ENCODE measurements at places on chromosomes 3 and 15.

DNA sequence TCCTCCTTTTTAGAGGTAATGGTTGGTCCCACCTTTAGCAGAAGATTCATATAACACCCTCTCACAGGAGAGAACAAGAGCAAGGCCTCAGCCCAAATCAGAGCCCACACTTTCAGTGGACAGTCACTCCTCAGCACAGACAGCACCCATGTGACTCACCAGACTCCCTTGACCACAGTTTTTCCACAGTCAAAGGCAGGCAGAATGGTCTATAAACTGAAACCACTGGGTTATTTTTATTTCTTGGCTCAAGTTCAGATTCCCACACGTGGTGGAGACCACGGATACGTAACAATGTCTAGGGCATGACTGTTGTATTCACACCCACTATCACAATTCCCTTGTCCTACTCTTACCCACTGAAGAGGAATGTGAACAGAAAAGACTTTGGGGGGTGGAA lies 237.8 kb upstream of the UBE2E1 start:
- no peaks in the 10 kb centered on the region for H3K27me3 ChIP-seq
- no peak overlapping the region for H3K4me3 ChIP-seq
- H3K4me1 ChIP-seq = peaks cover 14% of the 10 kb centered on the region
- DNase-seq = no peak
- no peak overlapping the region for H3K27ac ChIP-seq
- H3K36me3 ChIP-seq = no peaks in the 10 kb centered on the region

- no peak overlapping the region for H3K27ac ChIP-seq
- H3K27me3 ChIP-seq = no peaks in the 10 kb centered on the region
- no peaks in the 10 kb centered on the region for H3K4me1 ChIP-seq
- H3K4me3 ChIP-seq = no peak overlapping the region
Measured at GRCh38 chr3:173977747-173978146, 580.2 kb downstream of the NLGN1 start.

DNA sequence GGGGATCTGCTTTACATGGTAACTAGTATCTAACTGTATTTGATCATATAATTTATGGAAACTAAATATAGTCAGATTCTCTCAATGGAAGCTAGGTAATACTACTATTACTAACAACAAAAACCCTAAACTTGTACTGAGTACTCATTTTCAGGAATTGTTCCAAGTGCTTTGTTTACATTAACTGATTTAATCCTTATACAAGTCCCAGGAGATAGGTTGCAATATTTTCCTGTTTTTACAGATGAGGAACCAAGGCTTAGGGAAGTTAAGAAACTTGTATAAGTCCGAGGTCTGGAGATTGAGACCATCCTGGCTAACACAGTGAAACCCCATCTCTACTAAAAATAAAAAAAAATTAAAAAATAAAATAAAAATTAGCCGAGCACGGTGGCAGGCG lies 7.5 kb upstream of the MTHFS start:
- DNase-seq = no peak
- no peak overlapping the region for H3K4me3 ChIP-seq
- H3K4me1 ChIP-seq = no peaks in the 10 kb centered on the region
- H3K27me3 ChIP-seq = no peaks in the 10 kb centered on the region

DNA sequence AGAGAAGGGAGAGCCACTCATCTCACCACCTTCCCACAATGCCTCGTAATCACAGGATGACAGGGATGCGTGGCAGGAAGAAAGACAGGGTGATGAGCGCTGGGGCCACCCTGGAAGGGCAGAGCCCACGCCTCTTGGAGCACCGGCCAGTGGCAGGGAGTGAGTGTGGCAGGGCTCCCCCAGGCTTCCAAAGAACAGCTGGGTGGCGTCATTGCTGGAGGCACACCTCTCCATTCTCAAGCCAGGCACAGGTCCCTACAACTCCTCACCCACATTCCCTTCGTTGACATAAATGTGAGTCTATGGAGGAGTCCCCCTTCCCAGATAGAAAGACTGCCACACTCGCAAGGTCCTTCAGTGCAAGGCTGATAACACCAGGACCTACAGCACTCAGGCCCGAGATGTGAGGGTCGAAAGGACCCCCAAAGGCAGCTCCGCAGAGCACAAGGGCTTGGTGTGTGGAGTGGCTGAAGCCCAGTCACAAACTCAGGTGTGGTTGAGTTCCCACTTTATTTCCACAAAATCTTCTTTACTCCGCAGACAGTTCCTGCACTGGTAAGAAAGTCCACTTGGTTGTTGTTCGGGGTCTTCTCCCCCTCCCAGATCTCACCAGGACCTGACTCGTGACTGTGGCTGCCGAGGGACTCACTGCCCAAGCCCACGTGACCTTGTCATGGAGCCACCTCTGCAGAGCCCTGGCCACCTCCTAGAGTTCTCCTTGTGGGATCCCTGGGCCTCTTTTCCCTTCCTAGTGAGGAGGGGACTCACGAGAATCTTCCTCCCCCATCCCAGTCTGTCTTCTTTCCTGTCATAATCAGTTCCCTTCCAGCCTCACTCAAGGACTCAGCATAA lies 22.4 kb upstream of the CORO2B start:
- no peaks in the 10 kb centered on the region for H3K4me1 ChIP-seq
- H3K27me3 ChIP-seq = no peaks in the 10 kb centered on the region
- H3K4me3 ChIP-seq = no peak overlapping the region
- H3K36me3 ChIP-seq = no peaks in the 10 kb centered on the region
- H3K27ac ChIP-seq = no peak overlapping the region
- no peak for DNase-seq

DNA sequence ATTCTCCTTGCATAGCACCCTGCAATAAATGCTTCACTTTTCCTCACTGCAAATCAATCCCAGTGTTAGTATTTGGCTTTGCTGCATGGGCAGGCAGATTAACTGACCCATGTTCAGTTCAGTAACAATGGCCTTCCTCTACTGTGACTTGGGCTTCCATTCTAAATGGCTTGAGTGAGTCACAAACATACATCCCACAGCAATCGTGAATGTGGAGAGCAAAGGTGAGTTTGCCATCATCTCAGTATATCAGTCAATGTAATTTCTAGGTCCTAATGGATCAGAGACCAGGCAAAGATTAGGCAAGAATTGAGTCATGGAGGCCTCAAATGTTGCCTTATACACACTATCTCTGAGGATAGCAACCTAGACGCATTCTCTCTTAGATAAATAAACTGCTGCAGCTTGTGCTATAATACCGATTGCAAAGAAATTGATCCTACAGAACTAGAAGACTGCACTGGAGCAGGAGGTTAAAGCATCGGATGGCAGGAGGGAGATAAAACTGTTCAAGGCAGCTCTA lies 8.3 kb upstream of the ATP8B4 start:
- no peak overlapping the region for H3K27ac ChIP-seq
- no peak overlapping the region for H3K4me3 ChIP-seq
- no peaks in the 10 kb centered on the region for H3K36me3 ChIP-seq
- DNase-seq = no peak

- DNase-seq = no peak
- H3K4me3 ChIP-seq = no peak overlapping the region
- H3K4me1 ChIP-seq = no peaks in the 10 kb centered on the region
- no peaks in the 10 kb centered on the region for H3K36me3 ChIP-seq
- no peaks in the 10 kb centered on the region for H3K27me3 ChIP-seq
Measured at GRCh38 chr3:174332391-174332790, 526.7 kb upstream of the NAALADL2 start.

DNA sequence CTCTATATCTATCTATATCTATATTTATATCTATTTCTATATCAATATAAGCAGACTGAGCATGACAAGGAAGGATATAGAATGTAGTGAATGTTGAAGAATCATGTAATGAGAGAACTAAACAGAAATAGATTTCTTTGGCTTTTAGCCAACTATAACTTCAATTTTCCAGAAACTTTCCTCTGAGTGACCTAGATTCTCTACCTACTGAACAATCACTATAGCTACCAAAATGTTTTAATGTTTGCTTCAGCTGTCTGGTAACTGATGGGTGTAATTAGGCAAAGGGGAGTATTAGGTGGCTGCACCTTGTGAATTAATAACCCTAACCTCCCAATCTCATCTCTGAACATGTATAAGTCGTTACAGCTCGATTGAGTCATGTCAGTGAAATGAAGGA lies 76.4 kb upstream of the ROBO1 start:
- DNase-seq = no peak
- H3K36me3 ChIP-seq = no peaks in the 10 kb centered on the region
- no peak overlapping the region for H3K27ac ChIP-seq

DNA sequence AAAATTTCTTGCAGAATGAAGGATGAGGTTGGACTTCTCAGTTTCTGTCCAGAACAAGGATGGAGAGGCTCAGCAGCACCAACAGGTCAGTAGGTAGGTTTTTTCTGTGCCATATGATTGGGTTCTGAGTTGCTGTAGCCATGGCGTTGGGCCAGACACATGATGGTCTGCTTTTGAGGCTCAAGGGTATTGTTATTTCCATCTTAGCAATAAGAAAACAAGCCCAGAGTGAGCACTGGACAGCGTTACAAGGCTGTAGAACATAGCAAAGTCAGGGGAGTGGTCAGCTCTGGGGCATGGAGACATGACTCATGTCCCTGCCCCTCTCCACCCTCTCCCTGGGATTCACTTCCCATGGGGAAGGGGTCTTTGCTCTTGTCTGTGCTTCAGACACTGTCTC lies 137.6 kb upstream of the TOPAZ1 start:
- H3K27ac ChIP-seq = no peak overlapping the region
- H3K36me3 ChIP-seq = no peaks in the 10 kb centered on the region
- no peaks in the 10 kb centered on the region for H3K27me3 ChIP-seq
- no peak overlapping the region for H3K4me3 ChIP-seq

- no peak overlapping the region for H3K27ac ChIP-seq
- no peaks in the 10 kb centered on the region for H3K27me3 ChIP-seq
- no peaks in the 10 kb centered on the region for H3K36me3 ChIP-seq
- H3K4me1 ChIP-seq = no peaks in the 10 kb centered on the region
- DNase-seq = no peak
Measured at GRCh38 chr3:82824491-82824890, 1063.0 kb upstream of the GBE1 start.

DNA sequence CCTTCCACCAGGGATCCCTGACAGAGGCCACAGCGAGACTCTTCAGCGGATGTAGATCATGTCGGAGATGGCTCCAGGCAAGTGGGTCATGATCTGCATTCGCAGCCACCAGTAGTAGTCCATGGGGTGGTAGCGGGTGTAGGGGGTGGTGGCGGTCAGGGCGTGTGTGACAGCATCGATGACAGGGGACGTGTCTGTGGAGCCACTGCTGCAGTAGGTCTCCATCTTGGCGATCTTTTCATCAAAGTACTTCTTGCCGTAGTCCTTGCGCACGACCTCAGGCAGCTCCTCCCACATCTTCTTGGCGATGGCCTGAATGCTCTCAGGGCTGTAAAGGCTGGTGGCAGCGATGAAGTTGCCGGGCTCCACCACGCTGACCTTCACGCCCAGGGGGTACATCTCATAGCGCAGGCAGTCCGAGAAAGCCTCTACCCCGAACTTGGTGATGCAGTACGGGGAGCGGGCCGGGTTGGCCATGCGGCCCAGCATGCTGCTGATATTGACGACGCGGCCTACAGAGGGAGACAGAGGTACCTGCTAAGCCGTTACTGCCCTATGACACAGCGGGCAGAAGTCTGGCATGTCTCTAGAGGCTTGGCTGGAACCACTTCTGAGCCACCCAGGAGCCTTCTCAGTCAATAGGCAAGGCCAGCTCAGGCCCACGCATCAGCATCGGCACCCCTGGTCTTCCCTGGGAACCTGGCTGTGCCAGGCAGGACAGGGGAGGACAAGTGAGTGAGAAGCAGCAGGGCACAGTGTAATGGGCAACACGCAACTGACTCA lies 43.7 kb downstream of the BDH1 start:
- no peaks in the 10 kb centered on the region for H3K36me3 ChIP-seq
- H3K27me3 ChIP-seq = no peaks in the 10 kb centered on the region
- H3K4me1 ChIP-seq = no peaks in the 10 kb centered on the region

DNA sequence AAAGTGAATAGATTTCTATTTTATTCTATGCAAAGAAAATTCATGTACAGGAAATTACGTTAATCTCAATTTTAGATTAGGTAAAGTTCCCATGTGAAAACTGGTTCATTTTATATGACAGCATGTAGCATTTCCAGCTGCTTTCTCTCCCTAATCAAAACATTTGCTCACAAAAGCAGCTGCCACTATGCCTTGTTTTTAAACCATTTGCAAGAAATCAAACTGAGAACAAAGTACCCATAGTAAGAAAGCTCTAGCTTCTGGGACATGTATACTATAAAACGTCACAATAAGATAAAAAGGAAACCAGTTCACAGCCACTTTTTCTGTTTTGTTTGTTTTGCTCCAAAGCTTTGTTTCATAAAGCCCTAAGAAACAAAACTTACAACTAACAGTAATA lies 5.0 kb upstream of the CRYBG3 start:
- no peak overlapping the region for H3K4me3 ChIP-seq
- H3K4me1 ChIP-seq = no peaks in the 10 kb centered on the region
- H3K27me3 ChIP-seq = no peaks in the 10 kb centered on the region
- no peaks in the 10 kb centered on the region for H3K36me3 ChIP-seq
- H3K27ac ChIP-seq = no peak overlapping the region

DNA sequence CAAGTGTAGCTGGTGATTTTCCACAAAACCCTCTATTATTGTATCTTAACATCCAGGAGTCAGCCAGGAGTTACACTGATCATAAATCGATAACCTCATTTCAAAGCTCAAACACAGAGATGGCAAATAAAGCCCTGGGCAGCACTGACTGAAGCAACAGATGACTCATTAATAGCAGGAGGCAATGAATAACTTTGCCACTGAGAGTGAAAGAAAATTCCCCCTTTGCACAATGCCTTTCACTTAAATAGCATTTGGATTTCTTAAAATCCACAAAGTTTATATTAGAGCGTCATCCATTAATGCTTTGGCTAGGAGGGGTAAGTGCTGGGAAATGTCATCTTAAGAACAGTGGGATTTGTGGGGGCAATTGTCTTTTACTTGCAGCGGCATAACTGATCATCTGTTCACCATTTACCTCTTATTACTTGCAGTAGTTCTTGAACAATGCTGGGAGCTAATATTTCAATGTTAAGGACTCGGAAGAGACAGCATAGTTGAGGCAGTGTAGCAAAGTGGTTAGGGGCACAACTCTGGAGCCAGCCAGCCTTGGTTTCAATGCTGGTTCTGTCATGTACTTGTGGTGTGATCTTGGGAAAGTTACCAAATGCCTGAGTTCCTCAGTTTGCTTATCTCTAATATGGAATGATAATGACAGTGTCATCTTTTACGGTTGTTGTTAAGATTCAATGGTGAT lies 630.4 kb upstream of the TBL1XR1 start:
- no peak overlapping the region for H3K4me3 ChIP-seq
- H3K27me3 ChIP-seq = no peaks in the 10 kb centered on the region
- no peaks in the 10 kb centered on the region for H3K36me3 ChIP-seq
- H3K27ac ChIP-seq = no peak overlapping the region
- peaks cover 20% of the 10 kb centered on the region for H3K4me1 ChIP-seq
